GM13977 (cell line): ENCODE measurements at places on chromosomes 2 and 18.

DNA sequence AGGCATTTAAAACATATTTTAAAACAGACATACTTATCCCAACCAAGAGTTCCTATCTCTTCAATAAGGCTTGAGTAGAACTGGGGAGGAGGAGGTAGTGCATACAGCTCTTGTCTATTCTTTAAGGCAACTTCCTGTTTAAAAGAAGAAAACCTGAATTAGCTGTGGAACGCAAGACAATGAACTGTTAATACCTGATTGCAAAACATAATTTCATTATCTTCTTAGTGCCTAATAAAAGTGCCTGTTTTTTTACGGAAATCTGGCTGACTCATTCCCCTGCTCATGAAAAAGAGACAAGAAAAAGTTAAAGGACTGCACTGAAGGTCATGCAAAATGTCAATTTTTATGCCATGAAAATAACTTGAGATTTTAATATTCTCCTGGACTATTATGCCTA, 19.2 kb downstream of the FANCL start:
- DNase-seq, result no peak

- DNase-seq, result no peak
Observed at GRCh38 chr2:165674780-165675179, 119.3 kb downstream of the GALNT3 start.

- no peak for DNase-seq
Observed at GRCh38 chr2:200379481-200380090, 73.1 kb downstream of the SPATS2L start.

- no peak for DNase-seq
Observed at GRCh38 chr2:84886791-84887190, 5.9 kb upstream of the TRABD2A start.

DNA sequence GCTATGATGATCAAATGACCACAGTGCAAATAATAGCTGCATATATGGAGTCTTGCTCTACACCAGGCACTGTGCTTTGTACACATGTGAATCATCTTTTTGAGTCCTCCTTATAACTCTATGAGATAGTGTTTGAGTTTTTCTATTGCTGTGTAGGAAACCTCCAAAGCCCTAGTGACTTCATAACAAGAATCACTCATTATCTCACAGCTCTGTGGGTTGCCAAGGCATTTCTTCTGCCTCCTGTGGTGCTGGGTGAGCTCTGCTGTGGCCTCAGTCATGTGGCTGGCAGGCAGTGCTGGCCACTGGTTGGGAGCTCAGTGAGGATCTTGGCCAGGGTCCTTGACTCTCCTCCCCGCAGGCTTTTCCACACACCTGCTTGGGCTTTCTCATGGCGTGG, 153.4 kb downstream of the CAPN13 start:
- DNase-seq, result no peak

DNA sequence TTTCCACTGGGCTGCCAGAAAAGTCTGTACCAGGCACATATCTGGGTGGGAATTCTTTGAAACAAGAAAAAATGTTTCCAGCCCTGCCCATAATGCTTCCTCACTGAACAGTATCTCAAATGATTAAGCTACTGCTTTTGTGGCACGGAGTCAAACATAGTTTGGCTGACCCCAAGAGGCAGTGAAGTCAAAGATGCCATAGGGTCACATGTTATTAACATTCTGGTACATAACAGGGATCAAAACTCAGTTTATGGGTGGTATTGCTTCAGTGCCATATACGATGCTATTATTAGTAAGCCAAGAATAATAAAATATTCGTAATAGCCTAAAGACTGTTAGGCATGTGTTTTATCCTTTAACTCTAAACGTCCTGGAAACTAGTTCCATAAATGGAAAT, 112.4 kb downstream of the FEZ2 start:
- DNase-seq, result no peak

DNA sequence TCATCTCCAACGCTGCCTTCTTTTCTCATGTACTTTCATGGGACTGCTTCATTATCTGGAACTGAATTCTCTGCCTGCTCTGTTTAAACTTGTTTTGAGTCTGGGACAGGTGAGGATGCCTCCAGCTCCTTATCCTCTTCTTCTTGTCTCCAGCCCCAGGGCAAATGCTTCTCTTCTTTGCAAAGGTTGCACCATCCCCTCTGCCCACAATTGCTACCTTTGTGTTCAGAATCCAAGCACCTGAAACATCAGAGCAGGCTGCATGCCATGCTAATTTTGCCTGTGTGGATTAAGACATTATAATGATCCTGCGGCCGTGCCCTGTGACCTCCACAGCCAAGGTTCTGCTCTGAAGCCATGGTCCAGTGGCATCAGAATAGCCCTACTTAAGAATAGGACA, 309.5 kb downstream of the EPHA4 start:
- no peak for DNase-seq

- DNase-seq, result no peak
Observed at GRCh38 chr2:181074457-181074856, 94.1 kb downstream of the UBE2E3 start.

GRCh38 chr2:31381601-31382000, 32.9 kb downstream of the XDH start:
- no peak for DNase-seq

DNA sequence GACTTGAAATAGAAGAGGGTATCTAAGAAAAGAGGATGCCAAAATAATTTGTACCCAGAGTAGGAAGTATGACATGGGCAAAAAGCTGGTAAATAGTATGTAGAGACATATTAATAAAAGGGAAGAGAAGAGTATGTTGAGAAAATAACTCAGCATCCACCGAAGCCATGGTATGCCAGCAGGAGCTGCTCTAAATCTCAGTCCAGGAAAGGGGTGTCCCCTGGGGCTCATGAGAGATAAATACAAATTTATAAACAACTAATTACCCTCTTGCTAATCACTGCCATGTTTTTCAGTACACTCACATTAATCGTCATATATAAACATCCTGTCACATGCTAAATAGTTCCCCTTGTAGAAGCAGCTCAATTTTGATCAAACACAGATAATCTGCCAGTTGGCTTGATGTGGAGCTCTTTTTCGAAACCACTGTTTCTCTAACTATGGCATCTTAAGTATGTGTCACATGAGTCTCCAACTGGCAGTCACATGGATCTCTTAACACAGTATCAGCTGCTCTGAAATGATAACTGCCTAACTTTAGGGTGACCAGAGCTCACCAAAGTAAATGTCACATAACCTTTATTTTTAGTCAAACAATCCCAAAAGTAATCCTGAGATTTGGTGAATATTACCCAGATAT, 31.9 kb downstream of the EXOC6B start:
- no peak for DNase-seq

GRCh38 chr2:59882822-59883221, 670.6 kb downstream of the BCL11A start:
- DNase-seq, result no peak
